ENCODE measurements at places on chromosomes 5 and 9.

GRCh38 chr9:86838519-86839497 lies 108.5 kb downstream of the GAS1 start:
- DNase-seq, result no peak

GRCh38 chr9:87294126-87294525 lies 203.5 kb upstream of the DAPK1 start:
- DNase-seq, result no peak

GRCh38 chr5:56656846-56657726 lies 158.3 kb upstream of the MAP3K1 start:
- DNase-seq, result no peak

GRCh38 chr9:2691212-2691611 lies 26.1 kb upstream of the KCNV2 start:
- DNase-seq, result no peak

DNA sequence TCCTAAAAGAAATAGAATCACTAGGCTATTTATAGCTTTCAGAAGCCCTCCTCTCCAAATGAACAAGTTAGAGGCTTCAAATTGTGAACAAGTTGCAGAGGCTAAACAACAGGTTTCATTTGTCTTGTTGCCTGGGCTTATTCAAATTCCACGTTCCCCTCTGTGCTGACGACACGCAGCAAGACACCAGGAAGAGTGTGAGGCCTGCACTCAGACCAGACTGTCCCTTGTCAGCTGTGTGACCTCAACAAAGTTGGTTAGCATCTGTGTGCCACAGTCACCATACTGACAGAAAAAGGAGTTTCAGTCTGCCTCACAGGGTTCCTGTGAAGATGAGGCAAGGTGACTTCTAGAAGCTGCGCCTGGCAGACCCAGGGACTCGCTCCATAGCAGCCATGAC lies 22.1 kb upstream of the GABBR2 start:
- no peak for DNase-seq

- DNase-seq, result no peak
Measured at GRCh38 chr5:73921741-73922140, 295.7 kb downstream of the ARHGEF28 start.

Measured in NCI-H345 (cell line).